ENCODE measurements at places on chromosomes 6 and 20.

DNA sequence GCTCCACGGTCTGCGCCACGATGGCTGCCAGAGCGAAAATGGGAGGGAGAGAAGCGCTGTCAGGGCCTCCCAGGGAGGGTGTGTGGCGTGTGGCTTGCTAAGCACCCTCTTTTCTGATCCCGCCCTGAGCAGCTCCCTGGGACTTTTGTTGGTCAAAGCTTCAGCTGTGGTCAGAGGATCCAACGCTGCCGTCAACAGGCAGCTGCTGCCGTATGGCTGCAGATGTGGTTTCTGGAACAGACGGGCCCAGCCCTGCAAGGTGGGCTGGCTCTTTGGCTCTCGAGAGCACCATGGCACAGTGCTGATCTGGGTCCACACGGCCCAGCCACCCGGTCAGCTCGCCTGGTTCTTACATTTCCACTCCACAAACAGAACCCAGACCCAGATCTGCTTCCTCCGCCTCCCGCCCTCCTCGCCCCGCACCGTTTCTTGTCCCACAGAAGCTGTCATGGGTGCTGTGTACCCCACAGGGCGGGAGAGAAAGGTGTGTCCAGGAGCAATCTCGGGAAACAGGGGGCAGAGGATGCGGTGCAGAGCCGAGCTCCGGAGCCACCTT lies 86.0 kb upstream of the BHLHE23 start:
- DNase-seq = no peak

DNA sequence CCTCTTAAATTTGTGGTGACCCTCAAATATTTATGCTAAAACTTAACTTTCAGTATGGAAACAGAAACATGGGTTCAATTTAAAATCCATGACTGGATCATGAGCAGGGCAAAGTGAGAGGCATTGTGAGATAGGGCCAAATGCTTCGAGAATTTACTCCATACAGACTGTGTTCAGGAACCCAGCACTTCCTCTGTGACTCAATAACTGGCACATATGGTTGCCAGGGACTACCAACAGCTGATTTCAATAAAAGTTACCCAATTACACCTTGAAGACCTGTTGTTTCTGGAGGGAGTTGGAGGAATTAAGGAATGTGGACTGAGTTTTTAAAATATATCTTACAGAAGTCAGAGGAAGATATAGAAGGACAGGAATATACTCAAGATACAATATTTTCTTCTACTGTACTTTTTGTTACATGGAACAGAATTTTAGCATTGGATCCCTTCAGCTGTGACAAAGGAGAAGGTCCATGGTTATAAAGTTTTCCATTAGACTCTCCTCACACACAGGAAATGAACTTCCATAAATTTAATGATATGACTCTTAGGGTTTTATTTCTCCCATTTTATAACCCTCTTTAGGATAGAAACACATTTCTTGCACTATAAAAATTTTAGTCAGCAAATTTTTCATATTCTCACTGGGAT lies 258.5 kb downstream of the KHDC1L start:
- DNase-seq = no peak

- no peak for DNase-seq
Observed at GRCh38 chr6:99184696-99185095, 164.8 kb downstream of the FAXC start.

DNA sequence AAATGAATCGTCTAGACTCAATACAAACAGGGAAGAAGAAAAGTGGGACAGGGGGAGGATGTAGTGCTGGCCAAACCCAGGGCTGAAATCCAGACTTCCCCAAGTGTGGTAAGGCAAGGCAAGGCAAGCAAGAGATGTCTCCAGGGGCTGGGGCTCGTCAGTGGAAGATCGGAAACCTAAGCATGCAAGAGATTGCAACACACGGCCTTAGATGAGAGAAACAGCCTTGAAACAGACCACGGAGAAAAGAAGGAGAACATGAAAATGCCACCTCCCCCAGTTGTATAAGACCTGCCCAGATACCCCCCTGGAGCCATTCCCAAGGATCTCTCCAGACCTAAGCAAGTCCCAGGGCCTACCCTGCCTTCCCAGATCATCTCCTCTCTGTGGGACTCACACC lies 20.0 kb downstream of the VEGFA start:
- no peak for DNase-seq

DNA sequence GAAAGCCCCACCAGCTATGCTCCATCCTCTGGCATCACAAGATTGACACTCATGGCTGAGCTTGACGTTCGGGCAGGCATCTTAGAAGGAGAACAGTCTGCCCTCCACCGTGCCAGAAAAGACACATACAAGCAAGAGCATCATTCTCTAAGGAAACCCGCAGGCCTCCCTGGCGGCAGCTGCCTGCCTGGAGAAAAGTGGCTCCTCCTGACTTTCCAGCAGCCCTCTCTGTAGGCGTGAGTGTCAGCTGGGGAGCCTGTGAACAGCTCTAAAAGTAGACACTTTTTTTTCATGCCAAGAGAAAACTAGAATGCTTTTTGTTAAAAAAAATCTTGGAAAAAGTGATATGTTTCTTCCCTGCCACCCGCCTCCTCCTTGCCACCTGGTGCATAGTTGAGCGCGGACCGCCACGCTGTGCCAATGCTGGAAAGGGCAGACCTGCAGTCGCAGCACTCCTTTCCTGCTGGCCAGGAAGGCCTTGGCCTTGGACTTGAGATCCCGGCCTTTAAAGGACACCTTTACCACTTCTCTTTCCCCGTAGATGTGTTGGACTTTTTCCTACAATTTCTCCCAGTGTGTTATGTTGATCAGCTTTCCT lies 29.7 kb upstream of the INSM1 start:
- no peak for DNase-seq

DNA sequence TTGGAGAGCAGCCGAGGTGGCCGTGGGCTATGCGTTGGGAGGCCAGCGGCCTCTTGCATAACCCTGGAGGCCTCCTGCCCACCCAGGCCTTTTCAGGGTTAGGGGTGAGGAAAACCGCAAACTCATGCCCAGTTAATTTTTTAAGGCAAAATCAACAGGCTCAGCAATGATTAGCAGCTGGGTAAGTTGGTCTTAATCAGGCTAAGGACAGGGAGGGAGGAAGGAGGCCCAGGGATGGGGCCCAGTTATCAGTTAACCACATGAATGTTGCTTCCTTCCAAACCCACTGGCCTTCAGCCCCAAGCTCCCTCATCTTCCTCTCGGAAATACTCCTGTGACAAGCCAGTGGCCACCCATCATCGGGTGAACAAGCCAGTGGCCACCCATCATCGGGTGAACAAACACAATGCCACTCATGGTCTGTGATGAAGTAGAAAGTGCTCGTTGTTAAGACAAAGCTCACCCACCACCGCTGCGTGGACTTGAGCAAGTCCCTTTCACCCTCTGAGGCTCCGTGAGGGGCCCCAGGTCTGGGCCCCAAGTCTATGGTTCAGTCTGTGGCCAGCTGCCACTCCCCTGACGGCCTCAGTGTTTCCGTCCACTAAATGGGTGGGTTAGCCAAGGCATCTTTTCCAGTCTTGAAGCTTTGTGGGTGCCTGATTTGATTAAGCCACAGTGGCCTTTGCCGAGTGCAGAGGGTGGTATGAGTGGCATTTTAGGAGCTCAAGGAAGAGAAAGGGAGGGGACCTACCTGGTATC lies 39.4 kb downstream of the HNF4A start:
- DNase-seq = no peak

DNA sequence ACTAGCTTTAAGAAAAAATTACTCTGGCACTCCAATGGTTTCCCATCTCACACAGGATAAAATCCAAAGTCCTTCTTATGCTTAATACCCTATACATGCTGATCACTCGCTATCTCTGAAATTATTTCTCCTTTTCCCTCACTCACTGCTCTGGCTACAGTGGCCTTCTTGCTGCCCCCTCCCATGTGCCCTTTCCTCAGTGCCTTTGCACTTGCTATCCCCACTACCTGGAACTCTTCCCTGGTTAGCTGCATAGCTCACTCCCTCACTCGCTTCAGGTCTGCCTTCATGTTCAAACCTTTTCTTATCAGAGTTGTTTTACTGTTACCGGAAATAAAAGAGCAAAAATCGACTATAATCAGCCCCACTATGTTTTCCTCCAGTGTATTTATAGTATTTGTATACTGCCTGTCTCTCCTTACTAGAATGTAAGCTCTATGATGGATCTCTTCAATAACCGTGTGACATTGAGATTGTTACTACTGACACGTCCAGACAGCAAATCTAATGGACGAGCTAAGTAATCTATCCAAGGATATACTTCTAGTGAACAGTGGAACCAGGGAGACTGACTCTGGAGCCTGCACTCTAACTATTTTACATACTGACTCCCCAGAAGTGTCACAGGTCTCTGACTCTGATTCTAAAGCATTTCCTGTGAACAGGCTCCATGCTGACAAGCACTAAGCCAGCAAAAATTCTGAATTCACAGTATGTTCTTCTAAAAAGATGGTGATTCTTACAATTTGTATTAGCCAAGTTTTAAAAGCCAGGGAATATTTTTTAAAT lies 25.1 kb downstream of the FKBP5 start:
- no peak for DNase-seq

All from stimulated activated effector memory CD8-positive, alpha-beta T cell treated with anti-CD3 and anti-CD28 coated beads, Interleukin-12 subunit alpha, Interleukin-12 subunit beta, amount 100 ng/mL, for 72 hours (primary cell).